ENCODE measurements at places on chromosomes 4 and X.

- DNase-seq: no peak
Measured at GRCh38 chr4:101693842-101694398, 96.6 kb upstream of the BANK1 start.

GRCh38 chrX:42602136-42602535 is 175.8 kb downstream of the PPP1R2C start:
- no peak for DNase-seq

GRCh38 chrX:153768311-153769157 is 4.5 kb downstream of the PLXNB3 start:
- no peak for DNase-seq

DNA sequence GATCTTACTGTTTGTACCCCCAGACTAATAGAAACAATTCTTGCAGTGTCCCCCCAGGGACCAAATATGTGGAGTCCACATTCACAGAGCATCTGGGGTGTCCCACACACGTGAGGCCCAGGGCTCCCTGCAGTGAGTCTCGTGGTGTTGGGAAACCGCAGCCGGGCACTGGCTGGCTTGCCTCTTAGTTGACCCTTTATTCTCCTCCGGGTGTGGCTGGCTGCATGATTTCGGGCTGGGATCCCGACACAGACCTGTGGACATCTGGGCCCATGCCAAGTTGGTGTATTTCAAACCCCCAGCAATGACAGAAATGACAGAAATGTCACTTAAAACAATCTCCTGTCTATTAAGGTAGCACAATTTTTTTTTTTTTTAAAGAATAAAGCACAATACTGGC is 15.6 kb upstream of the CLDN24 start:
- no peak for DNase-seq

- DNase-seq: no peak
Measured at GRCh38 chr4:108834835-108835384, 72.1 kb upstream of the ETNPPL start.
